ENCODE measurements at places on chromosomes 2 and 18.

DNA sequence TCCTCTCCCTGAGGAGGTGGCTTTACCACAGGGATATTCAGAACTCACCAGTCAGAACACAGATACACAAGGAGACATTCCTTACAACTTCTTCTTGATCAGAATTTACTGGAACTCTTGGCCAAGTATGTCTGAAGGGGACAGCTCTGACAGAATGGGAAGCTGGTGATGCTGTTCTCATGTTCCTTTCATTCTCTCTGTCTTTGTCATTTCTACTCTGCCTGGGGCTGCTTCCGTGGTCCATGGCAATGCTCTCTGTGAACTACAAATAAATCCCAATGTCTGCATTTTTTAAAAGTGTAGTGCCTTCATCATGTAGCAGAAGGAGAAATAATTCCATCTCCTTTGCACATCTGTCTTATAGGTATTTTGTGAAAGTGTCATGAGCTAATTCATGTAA lies 730.3 kb downstream of the CNTNAP5 start:
- no peak for DNase-seq

- DNase-seq = no peak
Observed at GRCh38 chr2:224261326-224261725, 140.6 kb downstream of the FAM124B start.

DNA sequence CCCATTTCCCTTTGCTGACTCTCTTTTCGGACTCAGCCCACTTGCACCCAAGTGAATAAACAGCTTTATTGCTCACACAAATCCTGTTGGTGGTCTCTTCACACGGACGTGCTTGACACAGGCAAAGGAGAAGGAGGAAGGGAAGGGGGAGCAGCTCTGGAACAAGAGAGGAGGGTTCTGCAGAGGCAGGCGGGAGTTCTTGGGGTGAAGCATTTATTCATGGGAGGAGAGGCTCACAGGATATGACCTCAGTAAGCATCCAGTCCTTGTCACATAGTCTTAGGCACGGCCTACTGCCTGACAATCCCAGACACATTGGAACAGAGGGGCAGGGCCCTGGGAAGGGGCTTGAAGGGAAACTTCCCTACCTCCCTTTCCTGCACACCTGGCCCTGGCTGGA lies 171.7 kb upstream of the HS6ST1 start:
- DNase-seq = no peak

- no peak for DNase-seq
Observed at GRCh38 chr2:15300624-15301573, 260.2 kb downstream of the NBAS start.

DNA sequence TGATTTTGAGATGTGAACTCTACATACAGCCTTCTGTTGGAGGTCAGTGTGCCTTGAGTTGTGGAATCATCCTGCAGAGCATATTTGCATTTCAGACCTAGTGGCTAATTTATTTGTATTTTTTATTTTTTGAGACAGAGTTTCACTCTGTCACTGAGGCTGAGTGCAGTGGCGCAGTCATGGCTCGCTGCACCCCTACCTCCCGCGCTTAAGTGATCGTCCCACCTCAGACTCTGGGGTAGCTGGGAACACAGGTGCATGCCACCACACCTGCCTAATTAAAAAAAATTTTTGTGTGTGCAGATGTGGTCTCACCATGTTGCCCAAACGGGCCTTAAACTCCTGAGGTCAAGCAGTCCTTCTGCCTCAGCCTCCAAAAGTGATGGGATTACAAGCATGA lies 104.4 kb downstream of the ASXL3 start:
- DNase-seq = no peak

DNA sequence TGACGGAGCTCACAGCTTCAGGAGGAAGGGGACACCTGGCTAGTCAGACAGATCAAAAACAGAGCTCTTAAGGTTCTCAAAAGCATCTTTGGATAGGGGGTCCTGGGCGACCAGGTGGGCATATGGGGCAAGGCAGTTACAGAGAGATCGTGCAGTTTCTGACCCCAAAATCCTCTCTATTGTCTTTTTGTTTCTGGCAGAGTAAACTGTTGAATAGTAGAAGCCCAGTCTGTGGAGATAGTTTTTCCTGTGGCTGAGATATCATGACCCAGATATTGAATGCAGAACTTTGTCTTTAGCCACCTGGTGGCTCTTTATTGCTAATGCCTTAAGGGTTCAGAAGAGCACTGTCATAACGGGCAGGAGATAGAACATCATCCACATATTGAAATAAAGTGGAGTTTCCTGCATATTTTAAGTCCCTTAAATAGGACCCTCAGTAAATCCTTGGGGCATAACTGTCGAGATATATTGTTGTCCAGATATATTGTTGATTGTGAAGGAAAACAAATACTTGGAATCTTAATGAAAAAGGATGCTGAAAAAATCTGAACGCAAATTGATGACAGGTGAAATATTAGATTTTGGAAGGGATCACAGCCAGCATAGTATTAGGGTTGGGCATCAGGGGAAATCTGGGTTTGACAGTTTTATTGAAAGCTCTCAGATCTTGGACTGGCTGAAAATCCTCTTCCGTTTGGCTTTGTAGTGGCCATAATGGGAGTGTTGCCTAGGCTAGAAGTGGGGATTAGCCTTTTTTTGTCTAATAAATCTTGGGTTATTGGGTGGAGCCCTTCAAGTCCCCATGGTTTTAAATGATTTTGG lies 14.1 kb upstream of the ZDBF2 start:
- DNase-seq = peak; percentile 28

GRCh38 chr2:202780514-202781021 lies 91.0 kb downstream of the ICA1L start:
- DNase-seq = peak; percentile 84

GRCh38 chr2:16625759-16626158 lies 39.9 kb downstream of the CYRIA start:
- DNase-seq = no peak

DNA sequence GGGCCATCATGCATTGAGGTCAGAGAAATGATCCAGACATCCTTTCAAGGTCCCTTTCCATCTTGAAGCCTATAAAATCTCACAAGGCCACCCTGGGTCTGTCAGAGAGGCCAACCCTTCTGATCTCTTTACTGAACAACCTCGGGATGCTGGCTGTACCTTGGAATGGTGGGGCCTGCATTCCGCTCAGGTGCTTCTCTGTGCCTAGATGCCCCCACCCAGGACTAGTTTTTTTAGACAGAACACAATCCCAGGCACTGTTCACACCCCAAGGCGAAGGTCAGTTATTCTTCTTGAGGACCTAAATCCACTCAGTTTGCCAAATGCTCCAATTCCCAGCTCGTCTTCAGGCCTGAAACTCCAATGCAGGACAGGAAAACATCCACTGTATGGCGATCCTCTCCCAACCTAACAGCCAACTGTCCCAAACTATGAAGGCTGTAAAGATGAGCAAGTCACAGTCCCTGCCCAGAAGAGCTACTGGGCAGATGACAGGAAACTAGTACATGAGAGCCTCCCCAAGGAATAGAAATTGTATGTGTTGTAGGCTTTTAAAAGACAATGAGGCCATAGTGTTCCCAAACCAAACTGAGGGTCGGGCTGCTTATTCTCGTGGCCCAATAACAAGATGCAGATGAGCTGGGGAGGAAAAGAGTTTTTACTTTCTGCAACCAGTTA lies 154.4 kb upstream of the ACAA2 start:
- DNase-seq = no peak

- no peak for DNase-seq
Observed at GRCh38 chr2:170712653-170713542, 2.2 kb upstream of the SP5 start.

Measured in activated CD4-positive, alpha-beta T cell treated with anti-CD3 and anti-CD28 coated beads, Interleukin-2, amount 50 U/mL, for 16 hours (primary cell).